Activated T-helper 1 cell treated with Interleukin-2 at 50 U/mL for 16 hours (primary cell): ENCODE measurements at places on chromosomes 16 and 17.

GRCh38 chr17:30824002-30824355 is 513 bp downstream of the CRLF3 start:
- DNase-seq, result no peak

- DNase-seq, result no peak
These were observed 33.0 kb upstream of the PMP22 start for GRCh38 chr17:15298176-15298575.

- no peak for DNase-seq
These were observed 22.3 kb downstream of the ERN1 start for GRCh38 chr17:64107500-64108236.

DNA sequence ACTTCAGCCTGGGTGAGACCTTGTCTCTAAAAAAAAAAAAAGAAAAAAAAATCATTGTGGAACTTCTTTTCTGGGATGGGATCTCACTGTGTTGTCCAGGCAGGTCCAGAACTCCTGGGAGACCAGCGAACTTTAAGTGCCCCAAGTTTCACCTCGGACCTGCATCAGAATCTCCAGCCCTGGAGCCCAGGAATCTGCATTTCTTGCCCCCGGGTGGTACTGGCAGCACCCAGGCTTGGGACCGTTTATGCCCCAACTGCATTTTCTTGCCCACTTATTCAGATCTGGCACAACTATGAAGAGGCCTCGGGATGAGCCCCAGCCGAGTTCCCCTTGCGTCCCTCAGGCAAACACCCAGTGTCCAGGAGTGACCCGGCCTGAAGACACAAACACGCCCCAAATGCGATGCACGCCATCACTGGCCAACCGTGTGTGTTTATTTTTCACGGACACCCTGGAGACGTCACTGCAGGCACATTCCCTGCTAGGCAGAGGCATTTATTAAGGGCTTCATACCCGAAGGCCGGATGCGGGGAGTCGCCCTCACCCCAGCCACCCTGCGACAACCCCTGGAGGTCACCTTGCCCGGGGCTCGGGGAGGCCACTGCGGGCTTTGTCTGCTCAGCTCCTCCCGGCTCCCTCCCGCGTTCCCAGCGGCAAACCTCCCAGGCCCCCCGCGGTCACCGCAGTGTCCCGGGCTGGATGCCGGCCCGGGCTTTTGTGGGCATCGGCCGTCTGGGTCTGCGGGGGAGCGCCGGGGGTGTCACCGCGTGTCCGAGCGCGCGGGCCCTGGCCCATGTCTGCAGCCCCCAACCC is 684 bp upstream of the SPIRE2 start:
- DNase-seq, result no peak

- DNase-seq, result no peak
These were observed 24.2 kb downstream of the ZNF652 start for GRCh38 chr17:49337884-49338283.

- DNase-seq, result no peak
These were observed 56.9 kb upstream of the FASN start for GRCh38 chr17:82154881-82155331.

DNA sequence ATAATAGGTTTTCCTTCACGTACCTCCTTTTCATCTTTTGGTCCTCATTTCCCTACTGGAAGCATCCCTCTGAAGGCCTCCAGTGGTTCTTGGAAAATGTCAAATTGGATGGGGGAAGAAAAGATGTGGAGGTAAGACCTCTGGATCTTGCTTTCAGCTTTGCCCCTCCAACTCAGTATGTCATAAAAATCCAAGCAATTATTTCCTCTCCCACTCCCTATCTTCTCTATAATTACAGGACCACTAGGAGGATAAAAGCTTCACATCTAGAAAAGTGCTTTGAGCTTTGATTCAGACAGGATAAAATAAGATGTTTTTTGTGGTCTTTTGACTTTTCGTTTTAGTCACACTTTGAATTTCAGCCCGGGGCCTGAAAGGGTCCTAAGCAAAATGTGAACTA is 1.7 kb downstream of the TTLL6 start:
- DNase-seq, result no peak

DNA sequence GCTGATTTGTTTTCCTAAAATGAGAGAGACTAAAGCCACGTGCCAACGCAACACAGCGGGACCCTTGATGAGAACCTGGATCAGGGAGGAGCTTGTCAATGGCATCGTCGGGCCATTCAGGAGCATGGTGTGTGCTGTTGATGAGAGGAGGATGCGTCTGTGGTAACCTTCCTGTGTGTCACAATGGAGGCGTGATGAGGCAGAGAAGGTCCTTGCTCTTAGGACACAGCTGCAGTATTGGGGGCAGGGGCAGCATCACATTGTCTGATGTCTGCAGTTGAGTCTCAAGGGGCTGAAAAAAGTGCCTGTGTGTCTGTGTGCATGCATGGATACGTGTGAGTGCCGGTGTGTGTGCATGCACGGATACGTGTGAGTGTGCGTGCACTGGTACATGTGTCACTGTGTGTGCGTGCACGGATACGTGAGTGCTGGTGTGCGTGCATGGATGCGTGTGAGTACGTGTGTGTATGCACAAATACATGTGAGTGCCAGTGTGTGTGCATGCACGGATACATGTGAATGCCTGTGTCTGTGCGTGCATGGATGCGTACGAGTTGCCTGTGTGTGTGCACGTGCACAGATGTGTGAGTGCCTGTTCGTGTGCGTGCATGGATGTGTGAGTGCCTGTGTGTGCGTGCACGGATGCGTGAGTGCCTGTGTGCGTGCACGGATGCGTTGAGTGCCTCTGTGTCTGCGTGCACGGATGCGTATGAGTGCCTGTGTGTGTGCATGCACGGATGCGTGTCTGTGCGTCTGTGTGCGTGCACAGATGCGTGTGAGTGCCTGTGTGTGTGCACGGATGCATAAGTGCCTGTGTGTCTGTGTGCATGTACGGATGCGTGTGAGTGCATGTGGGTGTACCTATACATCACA is 39.3 kb downstream of the BAIAP2 start:
- DNase-seq, result no peak

GRCh38 chr17:57255776-57256681 is at the start of gene MSI2:
Gene MSI2, plus strand, starts transcription at chr17:57256523. Its CDS starts 220 bp downstream, at chr17:57256743.
- peak; percentile 85 for DNase-seq

DNA sequence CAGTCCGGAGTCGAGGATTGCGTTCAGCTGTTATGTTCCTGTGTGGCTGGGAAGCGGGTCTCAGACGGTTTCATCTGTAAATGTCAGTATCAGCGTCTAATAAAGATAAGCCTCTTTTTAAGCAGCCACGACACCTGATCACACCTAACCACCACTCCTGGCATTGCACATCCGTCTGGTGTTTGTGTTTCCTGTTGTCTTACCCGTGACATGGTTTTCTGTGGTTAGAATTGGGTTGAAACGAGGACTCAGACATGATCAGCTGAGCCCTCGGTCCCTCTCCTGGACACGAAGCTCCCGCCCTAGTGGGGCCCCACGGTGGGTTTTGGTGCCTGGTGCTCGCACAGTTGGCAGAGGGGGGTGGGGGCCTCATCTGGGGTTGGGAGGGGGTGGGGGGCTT is 18.3 kb downstream of the CPNE7 start:
- DNase-seq, result peak; percentile 39

DNA sequence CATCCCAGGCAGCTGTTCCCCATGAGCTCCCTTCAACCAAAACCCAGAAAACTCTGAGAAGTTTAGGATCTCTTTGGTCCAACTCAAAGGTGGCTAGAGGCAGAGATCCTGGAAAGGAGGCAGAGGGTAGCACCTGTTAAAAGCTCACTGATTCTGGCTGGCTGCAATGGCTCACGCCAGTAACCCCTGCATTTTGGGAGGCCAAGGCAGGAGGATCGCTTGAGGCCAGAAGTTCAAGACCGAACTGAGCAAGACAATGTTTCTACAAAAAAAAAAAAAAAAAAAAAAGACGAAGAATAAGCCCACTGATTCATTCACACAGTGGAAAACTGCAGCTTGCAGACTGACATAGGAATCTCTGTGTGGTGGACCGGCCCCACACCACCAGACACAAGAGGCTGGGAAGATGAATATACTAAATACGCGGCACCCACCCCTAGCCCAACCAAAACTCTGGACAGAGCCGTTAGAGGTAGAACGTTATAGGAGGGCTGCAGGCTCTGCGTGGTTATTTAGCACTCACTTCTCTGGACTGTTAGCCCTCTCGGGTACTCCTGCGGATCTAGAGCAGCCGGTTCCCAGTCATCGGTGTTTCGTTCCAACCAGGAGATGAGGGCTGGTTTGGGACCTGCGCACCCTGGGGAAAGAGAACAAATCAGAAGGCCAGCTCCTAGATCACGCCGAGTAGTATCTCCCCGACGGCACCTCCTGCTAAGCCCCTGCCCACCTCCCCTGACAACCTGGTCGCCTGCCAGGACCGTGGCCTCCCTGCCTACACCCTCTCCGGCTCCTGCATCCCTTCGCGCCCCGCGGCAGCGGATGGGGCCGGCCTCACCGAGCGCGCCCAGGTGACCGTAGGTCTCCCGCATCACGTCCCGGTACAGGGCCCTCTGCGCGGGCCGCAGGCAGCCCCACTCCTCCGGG is 925 bp downstream of the ZNF689 start:
- DNase-seq, result peak; percentile 22

- DNase-seq, result no peak
These were observed 11.9 kb downstream of the LGALS3BP start for GRCh38 chr17:78967782-78968362.

DNA sequence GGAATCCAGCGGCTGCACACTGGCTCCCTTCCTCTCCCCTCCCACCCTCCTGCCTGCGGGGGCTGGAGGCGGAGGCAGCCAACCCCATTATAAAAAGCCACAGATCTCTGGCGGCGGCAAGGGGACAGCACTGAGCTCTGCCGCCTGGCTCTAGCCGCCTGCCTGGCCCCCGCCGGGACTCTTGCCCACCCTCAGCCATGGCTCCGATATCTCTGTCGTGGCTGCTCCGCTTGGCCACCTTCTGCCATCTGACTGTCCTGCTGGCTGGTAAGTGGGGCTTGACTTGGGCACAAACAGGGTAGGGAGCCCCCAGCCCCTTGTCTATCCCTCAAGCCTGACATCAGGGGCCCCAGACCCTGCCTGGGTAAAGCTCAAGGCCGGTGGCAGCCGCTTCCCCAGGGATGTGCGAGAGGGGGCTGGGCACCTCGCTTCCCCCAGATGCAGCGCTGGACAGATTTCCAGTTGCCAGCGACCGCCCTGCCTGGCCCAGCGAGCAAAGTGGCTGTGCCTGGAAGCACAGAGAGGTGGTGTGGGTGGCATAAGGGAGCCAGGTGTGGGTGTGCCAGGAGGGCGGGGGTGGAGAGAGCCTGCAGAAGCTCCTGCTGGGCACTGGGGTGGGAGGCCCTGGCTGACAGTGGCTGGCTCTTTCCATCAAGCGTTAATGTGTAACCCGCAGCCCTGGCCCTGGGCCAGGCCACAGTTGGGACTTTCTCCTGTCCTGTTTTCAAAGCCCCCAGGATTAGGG is at the start of gene CX3CL1:
TSS of gene CX3CL1 (plus strand) at position 119 of the 745 bp plus-strand sequence. CDS start at position 198, 79 bp downstream.
- no peak for DNase-seq

DNA sequence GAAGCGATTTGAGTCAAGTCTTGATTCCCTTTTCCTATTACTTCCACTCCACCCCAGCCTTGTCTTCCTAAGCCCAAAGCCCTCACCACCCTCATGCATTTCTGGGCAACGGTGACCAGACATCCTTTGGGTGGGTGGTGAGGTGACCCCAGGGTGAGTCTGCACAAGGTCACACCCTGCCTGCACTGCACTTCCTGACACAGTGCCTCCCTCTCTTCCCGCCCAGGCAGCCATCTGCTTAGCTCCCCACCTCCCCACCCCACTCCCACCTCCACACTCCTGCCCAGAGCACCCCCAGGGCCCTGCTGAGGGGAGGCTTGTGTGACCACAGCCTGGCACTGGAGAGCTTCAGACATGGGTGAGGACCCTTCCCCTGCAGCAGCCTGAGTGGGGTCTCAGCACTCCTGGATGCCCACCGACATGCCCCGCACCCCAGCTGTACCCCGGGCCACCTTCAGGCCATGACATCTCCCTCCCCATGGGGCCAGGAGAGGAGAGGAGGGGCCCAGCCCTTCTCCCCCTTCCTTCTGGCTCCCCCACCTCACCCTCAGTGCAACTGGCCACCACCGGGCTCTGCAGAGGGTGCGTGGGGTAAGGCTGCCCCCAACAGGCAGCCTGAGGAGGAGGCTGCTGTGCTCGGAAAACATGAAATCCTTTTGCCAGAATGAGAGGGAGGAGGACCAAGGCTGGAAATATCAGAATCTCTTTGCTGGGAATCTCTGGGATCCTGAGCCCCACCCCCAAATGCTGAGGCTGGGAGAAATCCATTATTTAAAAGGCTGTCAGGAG is 68.6 kb downstream of the CCT6B start:
- no peak for DNase-seq
